ENCODE measurements at places on chromosomes 2 and 18. TPM values are rescaled to one million over a fixed set of nuclear protein-coding genes. Genes with fewer than 3 reads are reported as not detected.

INHBB gene
- polyA plus RNA-seq: 0.06 TPM

RNF149 gene
- 64.6 TPM for polyA plus RNA-seq

GPD2 gene
- 20.5 TPM for polyA plus RNA-seq

TLX2 gene
- polyA plus RNA-seq: 0.06 TPM

GRCh38 chr2:236679884-236680860, 110.5 kb downstream of the ACKR3 start:
- DNase-seq: no peak

GRCh38 chr2:207704078-207704477, 7.4 kb upstream of the CCNYL1 start:
- no peak for DNase-seq

DNA sequence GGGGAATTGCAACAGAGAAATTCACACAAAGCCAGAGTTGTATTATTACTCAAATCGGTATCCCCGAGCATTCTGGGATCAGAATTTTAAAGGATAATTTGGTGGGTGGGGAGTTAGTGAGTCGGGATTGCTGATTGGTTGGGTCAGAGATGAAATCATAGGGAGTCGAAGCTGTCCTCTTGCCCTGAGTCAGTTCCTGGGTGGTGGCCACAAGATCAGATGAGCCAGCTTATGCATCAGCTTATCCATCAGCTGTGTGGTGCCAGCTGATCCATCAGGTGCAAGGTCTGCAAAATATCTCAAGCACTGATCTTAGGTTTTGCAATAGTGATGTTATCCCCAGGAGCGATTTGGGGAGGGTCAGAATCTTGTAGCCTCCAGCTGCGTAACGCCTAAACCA, 34.3 kb upstream of the ITM2C start:
- DNase-seq: no peak

GRCh38 chr2:138193416-138194213, 229.3 kb downstream of the HNMT start:
- no peak for DNase-seq

DNA sequence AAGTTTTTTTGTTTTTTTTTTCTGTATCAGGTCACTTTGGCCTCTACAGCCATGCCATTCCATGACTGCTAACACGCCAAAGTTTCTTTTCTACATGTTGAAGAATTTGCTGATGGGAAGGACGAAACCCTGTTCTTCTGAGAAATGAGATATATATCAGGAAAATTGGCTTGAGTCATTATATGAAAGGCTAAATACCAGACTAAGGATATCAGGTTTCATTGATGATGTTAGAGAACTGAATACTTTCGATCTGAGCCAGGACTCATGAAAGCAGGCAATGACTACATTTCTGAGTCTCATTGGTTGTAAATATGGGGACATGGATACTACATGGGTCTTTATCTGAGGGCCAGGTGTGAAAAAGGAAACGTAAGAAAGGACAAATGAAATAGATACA, 181.4 kb downstream of the OSR1 start:
- no peak for DNase-seq

- no peak for DNase-seq
Measured at GRCh38 chr18:68916734-68917133, 118.9 kb downstream of the CCDC102B start.

GRCh38 chr2:233530381-233530780, 36.2 kb downstream of the USP40 start:
- DNase-seq: no peak

DNA sequence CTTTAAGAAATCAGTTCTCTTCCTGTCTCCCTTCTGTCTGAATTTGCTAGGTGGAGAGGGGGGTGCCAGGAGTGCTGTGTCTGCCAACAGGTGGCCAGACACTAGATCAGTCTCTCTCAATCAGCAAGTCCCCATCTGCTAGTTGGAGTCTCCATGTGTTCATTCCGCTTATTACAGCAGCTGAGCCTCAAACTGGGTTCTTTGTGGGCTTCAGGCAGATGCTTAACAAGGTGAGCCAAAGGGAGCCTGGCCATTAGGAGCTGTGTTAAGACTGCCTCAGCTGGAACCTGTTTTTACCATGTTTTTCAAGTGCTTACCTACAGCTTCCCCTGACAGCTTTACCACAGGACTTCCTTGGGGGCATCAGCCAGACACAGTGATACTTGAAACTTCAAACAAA, 401.9 kb downstream of the LRP1B start:
- no peak for DNase-seq

- DNase-seq: no peak
Measured at GRCh38 chr18:66523219-66523991, 80.5 kb downstream of the CDH19 start.

DNA sequence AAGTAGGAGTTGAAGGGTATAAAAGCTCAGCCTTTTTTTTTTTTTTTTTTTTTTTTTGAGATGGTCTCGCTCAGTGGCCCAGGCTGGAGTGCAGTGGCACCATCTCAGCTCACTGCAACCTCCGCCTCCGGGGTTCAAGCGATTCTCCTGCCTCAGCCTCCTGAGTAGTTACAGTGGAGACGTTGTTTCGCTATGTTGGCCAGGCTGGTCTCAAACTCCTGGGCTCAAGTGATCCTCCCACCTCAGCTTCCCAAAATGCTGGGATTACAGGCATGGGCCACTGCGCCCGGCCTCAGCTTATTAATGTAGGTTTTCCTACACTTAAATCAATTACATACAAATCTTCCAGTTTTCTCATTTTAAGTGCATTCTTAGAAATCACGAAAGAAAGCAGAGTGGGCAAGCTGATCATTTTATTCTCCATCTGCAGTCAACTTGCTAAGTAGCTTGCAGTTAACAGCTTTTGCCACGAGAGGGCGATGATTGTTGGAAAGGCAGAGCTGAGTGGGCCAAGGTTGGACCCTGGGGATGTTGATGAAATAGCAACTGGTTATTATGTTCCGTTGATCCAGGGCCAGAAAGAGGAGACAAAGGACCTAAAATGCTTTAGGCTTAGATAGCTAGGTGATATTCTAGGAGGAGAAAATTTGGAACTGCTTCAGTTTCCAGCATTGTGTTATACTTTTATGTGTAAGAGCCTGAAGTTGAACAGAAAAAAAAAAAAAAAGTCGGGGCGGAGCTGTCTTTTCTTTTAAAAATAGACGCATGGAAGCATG, 234.4 kb upstream of the EPAS1 start:
- peak; percentile 80 for DNase-seq

DNA sequence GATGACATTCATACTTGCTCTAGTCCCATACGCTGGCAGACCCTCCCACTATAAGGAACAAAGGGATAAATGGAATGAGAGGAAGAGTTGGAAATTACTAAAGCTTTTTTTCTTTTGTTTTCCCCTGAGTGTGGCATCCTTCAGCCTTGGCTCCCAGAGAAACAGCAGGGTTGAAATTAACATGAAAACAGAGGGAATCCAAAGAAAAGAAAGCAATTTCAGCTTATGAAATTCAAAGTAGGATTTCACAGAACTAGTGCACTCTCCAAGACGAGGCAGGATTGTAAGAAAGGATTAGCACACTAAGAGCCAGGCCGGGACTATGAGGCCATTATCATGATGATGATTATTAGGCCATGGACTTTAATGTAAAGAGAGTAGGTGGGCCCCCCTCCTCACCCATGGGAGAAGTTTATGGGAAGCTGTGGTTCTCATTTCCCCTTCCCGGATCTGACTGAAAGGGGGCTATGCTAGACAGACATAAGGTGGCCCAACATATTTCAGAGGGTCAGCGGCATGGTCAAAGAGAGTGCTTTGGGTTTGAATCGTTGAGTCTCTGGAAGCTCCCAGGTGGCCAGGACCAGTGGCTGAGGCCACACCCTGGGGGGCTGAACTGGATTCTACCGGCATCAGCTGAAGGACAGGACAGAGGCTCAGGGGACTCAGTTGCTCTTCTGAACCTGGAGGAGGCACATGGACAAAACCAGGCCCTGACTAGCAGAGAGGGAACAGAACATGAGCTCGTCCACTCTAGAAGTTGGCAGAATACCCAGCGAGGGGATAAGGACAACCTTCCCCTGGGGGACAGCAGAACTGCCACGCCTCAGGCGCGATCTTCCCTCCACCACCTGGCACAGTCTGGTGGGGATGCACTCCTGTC, 100.1 kb upstream of the ARL4C start:
- no peak for DNase-seq

- DNase-seq: no peak
Measured at GRCh38 chr18:44857744-44858491, 177.2 kb downstream of the SETBP1 start.

- no peak for DNase-seq
Measured at GRCh38 chr2:241074901-241075540, 27.1 kb downstream of the MTERF4 start.

DNA sequence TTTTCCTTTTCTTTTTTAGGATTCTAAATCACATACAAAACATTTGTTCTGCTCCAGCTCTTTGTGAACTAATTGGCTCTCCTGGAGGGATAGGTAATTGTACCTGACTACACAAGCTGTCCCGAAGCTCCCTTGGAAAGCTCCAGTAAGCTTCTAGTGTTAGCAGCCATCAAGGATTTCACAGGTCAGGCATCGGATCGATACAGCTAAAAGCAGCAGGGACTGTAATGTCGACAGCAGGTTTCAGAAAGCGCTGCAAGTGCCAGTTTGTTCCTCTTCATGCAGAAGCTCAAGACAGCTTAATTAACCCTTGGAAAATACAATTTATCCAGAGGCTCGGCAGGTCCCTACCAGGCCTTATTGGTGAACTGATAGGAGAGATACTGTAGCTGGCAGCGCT, 87.2 kb upstream of the VRK2 start:
- DNase-seq: no peak

Data from renal pelvis (tissue), 12 donors.